ENCODE measurements at places on chromosomes 6 and 20.

GRCh38 chr20:11847827-11848226, 69.9 kb upstream of the BTBD3 start:
- no peak for DNase-seq

DNA sequence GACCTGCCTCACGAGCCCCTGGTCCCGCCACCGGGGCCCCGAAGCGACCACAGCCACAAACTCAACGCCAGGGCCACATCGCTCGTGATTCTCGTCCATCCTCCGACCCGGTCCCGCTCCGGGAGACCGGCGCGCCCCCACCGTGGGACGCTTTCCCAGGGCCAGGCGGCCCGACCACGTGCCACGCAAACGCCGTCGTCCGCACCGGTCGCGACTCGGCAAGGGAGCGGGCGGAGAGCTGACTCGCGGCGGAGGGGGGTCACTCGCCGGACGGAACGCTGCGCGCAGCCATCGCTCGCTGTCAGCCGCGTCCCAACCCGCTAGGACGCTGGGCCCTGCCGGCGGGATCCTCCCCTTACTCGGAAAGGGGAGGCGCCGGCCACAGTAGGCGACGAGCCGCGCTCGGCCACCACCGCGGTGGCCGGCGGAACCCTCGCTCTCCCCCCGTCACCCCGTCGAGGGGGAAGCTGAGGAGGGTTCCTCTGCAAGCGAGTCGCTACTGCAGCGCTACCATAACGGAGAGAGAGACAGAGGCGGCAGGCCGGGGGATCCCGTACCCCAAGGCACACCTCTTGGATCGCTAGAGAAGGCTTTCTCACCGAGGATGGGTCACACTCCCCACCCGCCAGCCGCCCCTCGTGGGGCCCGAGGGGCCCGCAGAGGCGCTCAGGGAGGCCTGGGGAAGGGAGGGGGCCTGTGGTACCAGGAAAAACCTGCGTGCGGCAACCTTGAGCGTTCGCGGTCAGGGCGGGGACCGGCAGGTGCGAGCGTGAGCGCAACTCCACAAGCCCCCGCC, 511.8 kb upstream of the ZNF337 start:
- no peak for DNase-seq

DNA sequence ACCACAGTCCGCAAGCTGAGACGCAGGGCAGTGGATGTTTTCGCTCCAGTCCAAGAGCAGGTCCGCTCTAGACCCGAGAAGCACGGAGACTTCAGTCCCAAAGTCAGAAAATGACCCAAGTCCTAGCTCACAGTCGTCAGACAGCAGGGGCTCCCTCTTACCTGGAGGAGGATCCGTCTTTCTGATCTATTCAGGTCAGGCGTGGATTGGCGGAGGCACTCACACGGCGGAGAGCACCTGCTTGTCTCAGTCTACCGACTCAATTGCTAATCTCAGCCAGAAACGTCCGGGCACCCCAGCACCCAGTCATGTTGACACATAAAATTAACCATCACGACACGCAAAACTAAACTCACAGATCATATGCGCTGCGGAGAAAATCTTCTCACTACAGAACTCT, 285.3 kb upstream of the CDH4 start:
- no peak for DNase-seq

DNA sequence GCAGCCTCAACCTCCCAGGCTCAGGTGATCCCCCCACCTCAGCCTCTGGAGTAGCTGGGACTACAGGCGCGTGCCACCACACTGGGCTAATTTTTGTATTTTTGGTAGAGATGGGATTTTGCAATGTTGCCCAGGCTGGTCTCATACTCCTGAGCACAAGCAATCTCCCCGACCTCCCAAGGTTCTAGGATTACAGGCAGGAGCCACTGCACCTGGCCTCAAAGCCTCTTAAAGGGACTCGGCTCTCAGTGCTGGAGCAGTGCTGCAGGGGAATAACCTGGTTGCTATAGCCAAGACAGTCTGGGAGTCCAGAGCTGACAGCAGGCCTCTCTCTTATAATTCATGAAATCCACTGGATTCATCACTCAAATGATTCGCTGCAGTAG, 17.0 kb downstream of the GHRH start:
- no peak for DNase-seq

DNA sequence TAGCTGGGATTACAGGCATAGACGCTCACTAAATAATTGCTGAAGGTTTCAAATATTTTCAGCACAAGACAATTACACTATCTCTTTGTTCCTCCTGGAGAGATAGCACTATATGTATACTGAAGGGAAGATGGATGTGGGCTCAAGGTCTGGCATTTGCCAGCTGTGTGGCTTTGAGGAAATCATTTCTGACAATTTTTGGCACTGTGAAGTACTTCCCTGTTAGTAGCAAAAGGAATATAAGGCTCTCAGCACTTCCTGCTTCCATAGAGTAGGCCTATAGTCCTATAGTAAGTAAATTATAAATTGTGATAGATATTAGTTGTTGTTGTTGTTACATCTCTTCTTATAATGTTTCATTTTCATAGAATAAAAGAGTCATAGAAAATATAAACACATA, 271.1 kb downstream of the SAMD5 start:
- no peak for DNase-seq

- DNase-seq = no peak
These were observed 67.1 kb upstream of the PREP start for GRCh38 chr6:105469946-105470345.

GRCh38 chr6:13892017-13892645, 32.6 kb upstream of the RNF182 start:
- no peak for DNase-seq

DNA sequence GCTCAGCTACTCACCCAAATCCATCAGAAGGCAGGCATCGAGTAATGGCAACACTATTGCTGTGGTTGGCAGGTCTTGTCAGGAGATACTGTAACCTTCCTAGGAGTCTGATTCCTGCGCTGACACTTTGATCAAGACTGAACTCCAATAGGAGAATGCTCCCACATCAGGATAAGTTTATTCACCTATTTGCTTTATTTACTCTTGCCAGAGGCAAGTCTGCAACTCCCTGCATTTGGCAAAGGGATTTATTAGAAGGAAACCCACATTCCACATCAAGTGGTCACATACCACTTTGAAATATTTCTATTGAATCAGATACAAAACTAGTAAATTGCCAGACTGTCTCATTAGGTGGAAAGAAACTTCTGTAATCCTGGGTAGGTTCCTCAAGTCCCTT, 43.5 kb downstream of the ZFAND3 start:
- no peak for DNase-seq

Data from central memory CD8-positive, alpha-beta T cell (primary cell).